ENCODE measurements at places on chromosomes 13 and 19. TPM values are rescaled to one million over a fixed set of nuclear protein-coding genes. Genes with fewer than 3 reads are reported as not detected.

Gene SLITRK1
- total RNA-seq, result 0.08 TPM

Gene TRPC4
- not detected for total RNA-seq

Gene TNFSF9
- 10.9 TPM for total RNA-seq

Gene PGLYRP1
- not detected for total RNA-seq

Gene TMIGD2
- total RNA-seq, result not detected

Gene AMER2
- not detected for total RNA-seq

Gene CEBPA
- 2.5 TPM for total RNA-seq

Gene ODAD3
- total RNA-seq, result 0.08 TPM

Gene VWA8
- 20.3 TPM for total RNA-seq

Gene CEACAM8
- total RNA-seq, result not detected

Gene PTPRS
- 79.7 TPM for total RNA-seq

Gene FUT6
- total RNA-seq, result not detected
